ENCODE measurements at places on chromosomes 5 and 9. TPM values are rescaled to one million over a fixed set of nuclear protein-coding genes. Genes with fewer than 3 reads are reported as not detected.

STKLD1 gene
- total RNA-seq = not detected

- peak; percentile 37 for DNase-seq
Measured at GRCh38 chr5:6837519-6838110, 124.4 kb downstream of the TENT4A start.

- DNase-seq = no peak
Measured at GRCh38 chr5:173396311-173396993, 68.2 kb upstream of the STC2 start.

DNM1 gene
- 83.8 TPM for total RNA-seq

- no peak for DNase-seq
Measured at GRCh38 chr9:104775574-104775936, 11.6 kb downstream of the NIPSNAP3B start.
